ENCODE measurements at places on chromosomes 16 and 17. TPM values are rescaled to one million over a fixed set of nuclear protein-coding genes. Genes with fewer than 3 reads are reported as not detected.

Gene NEUROD2
- total RNA-seq, result not detected

DNA sequence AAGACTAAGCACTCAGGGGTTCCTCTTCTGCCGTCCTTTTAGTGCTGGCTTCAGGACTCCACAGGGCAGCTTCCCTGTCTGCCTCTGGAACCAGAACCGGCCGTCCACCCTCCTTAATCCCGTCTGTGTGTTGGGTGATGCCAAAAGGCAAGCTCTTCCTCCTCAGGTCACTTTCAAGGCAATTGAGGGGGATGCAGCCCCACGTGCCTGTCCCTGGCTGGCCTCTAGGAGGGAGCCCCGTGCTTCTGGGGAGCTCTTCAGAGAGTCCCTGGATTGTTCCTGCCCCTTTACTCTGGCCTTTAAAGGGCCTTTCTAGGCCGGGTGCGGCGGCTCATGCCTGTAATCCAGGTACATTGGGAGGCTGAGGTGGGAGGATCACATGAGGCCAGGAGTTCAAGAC lies 77.1 kb downstream of the CRISPLD2 start:
- no peak for DNase-seq

DNA sequence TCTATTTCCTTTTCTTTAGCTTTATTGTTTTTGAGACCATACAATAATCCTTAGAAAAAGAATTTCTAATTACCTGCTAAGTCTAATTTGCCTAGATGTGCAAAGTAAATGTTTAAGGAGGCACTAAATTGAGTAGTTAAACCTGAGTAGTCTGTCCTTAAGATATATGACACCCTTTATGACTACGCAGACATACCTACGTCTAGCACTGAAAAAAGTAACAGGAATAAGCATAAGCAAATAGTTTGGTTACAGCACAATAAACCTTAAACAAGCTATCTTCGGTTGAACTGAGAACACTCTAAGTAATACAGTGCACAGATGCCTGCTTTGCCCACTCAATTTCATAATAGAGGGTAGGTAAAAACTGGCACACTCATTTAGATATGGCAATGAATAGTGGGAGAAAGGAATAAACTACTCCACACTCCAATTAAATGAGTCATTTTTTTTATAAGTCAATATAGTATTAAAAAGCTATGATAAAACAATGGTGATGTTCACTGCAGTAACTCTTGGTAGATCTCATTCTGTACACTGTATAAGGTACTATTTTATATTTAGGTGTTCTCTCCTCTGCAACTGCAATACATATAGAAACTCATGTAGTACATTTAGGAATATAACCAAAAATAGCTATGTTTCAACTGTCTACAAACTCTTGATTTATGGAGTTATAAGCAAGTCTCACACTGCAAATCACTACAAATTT lies 19.7 kb upstream of the INTS2 start:
- no peak for DNase-seq

GRCh38 chr16:88481851-88482250 lies 28.8 kb downstream of the ZFPM1 start:
- no peak for DNase-seq

DNA sequence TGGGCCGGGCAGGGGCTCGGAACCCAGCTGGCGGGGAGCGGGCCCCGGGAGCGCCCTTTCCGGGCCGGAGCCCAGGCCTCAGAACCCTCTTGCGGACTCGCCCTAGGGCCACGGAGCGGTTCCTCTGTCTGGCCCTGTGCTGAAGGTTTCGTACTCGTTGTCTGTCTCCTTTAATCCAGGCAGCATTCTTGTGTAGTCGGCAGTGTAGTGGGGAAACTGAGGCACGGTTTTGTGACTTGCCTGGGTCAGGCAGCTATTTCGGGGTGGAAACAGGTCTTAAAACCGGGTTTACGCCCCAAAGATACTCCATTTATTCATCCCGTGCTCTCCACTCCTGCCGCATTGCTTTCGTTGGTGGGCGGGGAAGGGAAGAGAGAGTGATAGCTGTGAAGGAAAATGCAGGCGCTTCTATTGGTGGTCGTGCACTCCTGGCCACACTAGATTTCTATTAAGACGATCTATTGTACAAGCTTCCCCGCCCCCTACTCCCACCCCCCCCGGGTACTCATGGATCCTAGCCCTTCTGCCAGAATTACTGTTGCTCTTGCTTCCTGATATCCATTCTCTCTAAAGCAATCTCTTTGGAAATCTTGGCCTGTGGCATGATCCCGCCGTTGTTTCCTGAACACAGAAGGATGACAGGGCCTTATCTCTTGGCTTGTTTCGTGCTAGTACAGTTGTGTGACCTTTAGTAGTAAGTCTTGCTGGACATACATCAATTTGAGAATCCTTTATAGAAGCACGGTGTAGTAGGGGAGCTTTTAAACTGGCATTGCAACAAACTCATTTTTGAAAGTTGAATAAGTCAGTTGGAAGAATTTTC lies 751 bp downstream of the DCAF7 start:
- DNase-seq, result no peak
